NCI-H2107 (cell line): ENCODE measurements at places on chromosomes 6 and 20.

GRCh38 chr20:24916412-24916811, 32.7 kb upstream of the CST7 start:
- DNase-seq: no peak

- peak; percentile 9 for DNase-seq
Observed at GRCh38 chr20:41086402-41087324, 50.7 kb upstream of the PLCG1 start.

GRCh38 chr6:40350747-40351217, 236.4 kb downstream of the LRFN2 start:
- DNase-seq: no peak

DNA sequence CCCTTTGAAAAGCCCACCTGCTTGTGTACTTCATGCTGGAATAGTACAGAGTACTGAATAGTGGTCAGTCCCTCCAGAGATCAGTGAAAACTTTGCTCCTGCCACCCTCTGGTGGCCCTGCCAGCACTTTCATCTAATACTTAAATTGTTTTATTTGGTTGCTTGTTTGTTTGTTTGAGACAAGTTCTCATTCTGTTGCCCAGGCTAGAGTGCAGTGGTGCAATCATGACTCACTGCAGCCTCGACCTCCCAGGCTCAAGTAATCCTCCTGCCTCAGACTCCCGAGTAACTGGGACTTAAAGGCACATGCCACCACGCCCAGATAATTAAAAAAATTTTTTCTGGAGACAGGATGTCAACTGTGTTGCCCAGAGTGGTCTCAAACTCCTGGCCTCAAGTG, 9.1 kb downstream of the FAM83D start:
- DNase-seq: no peak

DNA sequence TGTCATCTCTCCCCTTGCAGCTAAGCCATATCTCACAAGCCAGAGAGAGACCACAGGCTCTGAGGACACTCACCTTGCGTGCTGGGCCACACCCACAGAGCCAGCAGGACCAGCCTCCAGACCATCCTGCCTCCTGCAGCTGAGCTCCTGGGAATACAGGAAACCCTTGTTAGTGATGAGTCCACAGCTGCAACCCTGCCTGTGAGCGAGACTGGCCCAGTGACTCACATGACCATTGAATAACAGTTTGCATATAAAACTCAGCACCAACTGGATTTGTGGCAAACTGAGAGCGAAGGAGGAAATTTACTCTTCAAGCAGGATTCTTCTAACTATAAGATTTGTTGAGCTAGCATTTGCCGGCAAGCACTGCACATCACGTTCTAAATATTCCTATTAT, 3.0 kb downstream of the THBS2 start:
- DNase-seq: no peak

DNA sequence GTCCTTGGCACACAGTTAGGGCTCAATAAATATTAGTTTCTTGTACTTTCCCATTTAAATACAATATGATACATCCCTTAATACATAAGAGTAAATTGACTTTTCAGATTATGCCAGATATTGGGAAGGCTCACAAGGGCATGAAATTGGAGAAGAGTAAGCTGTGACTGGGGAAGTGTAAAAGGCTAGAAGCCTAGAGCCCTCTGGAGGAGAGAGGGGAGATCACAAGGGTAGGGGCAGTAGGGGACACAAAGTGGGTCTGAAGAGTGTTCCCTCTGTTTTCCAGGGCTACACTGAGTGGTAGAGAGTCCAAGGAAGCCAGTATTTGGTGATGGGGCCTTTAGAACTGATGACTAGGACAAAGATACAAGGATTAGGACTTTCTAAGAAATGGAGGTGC, 562.9 kb upstream of the CHD6 start:
- no peak for DNase-seq

DNA sequence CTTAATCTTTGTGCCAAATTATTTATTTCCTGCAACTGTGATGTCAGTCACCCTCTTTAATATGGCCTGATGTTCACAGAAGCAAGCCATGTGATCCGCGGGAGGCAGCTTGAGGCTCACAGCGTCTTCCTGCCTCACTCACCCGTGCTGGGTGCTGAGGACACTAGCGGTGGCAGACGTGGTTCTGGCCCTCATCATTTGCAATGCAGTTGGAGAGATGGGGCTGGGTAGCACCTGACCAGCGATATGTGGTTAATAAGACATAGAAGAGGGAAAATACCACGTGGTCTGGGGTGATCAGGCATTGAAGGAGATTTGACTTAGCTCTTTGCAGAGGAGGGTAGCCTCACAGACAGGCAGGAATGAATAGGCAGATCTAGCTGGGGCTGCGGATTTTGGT, 264.7 kb downstream of the TMEM242 start:
- DNase-seq: no peak

DNA sequence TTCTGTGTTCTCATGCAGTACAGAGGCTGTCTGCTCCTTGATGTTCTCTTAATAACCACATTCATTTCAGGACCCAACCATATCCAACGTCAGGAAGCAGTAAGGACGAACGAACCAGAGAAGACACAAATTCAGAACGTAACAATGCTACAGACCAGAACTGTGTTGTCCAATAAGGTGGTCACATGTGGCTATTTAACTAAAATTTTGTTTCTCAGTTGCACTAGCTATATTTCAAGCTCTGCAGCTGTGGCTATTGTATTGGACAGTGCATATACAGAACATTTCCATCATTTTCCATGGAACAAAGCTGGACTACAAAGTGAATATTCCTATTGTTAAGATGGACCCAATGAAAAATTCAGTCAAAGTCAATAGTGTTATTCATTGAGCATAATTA, 27.0 kb downstream of the MAP7 start:
- no peak for DNase-seq

- no peak for DNase-seq
Observed at GRCh38 chr6:165767228-165767627, 104.2 kb upstream of the PDE10A start.

GRCh38 chr6:163260911-163261310, 153.6 kb upstream of the QKI start:
- DNase-seq: no peak

GRCh38 chr6:35794536-35795452, 2.3 kb downstream of the CLPS start:
- DNase-seq: no peak

DNA sequence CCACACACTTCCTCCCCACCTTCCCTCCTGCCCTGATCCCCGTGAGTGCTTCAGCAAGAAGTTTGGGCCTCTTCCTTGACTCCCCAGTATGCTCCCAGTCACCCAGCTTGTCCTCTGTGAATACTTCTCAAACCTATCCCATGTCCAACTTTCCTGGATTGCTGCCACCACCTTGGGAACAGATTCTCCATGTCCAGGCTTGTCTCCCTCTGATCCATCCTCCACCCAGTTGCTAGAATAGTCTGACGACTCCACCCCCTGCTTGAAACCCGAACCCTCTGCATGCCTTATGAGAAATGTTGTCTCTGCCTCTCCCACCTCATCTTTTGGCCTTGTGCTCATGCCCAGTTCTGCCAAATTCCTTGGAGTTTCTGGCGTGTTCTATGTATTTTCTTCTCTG, 108.0 kb downstream of the PPP1R14C start:
- DNase-seq: no peak

GRCh38 chr6:51843456-51844056, 243.9 kb downstream of the PKHD1 start:
- DNase-seq: no peak

DNA sequence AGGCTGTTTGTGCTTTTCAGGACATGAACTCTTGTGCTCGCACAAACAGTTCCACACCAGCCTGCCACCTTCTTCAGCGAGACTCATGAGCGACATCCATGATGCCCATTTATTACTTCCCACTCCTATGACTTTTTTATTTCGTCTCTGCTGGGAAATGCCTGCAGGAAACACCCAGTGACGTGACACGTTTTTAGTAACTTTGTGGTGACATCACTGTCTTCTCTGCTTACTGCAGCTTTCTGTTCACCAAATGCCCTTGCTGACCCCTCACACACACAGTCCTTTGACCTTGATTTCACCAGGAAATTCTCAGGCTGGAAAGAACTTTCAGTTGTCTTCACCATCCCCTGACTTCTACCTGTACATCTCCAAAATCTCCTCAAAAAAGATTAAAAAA, 8.9 kb downstream of the TRIM40 start:
- no peak for DNase-seq

DNA sequence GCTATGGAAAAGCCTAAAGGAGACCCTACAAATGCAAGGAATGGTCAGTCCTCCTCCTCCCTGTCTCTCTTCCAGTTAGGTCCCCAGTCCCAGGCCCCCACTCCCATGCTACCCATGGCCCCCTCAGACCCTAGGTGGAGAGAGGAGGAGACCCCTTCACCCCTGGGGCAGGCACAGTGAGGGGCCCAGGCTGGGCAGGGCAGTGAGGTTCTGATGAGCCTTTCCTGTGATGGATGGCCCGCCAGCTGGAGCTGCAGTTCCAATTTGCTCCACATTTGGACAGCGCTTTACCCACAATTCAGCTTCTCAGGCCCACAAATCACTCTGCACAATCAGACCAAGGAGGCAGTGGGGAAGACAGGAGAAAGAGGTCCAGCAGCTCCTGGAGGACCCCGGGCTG, 37.3 kb upstream of the MLN start:
- no peak for DNase-seq

DNA sequence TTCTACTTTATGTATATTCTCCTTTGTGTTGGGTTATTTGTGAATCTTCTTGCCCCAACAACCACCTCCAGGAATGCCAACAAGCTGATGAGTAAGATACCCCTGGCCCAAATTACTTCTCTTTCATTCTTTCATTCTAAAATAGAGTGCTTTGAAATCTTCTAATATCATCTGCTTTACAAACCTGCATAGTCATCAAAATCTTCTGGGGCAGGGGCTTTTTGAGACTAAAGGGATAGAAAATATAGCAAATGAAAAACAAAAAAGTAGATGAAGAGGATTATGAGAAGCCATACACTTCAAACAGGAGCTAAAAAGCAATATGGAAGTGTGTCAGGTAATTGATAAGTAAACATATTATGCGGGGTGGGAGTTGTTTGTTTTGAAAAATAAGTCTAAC, 150.7 kb upstream of the SOX4 start:
- DNase-seq: no peak

- no peak for DNase-seq
Observed at GRCh38 chr6:165922309-165922794, 245.3 kb downstream of the TBXT start.

- DNase-seq: no peak
Observed at GRCh38 chr6:138685257-138685656, 88.3 kb upstream of the CCDC28A start.

GRCh38 chr6:55902796-55903195, 27.4 kb upstream of the BMP5 start:
- DNase-seq: no peak

GRCh38 chr20:57656252-57656820, 36.1 kb upstream of the ZBP1 start:
- DNase-seq: no peak

DNA sequence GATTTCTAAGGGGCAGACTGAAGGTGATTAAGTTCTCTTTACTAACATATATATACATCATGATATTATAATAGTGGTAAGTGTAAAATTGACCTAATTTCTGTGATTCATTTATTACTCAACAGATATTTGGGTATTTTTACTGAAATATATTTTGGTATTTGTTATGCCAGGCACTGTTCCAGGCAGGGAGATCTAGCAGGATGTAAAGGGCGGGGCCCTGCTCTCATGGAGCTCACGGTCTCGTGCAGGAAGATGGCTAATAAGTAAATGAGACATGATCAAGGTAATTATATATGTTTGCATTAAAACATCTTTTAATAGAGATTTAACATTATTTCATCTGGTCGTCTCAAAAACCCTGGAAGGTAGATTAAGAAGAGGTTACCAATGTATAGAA, 27.7 kb downstream of the FAM50B start:
- no peak for DNase-seq

DNA sequence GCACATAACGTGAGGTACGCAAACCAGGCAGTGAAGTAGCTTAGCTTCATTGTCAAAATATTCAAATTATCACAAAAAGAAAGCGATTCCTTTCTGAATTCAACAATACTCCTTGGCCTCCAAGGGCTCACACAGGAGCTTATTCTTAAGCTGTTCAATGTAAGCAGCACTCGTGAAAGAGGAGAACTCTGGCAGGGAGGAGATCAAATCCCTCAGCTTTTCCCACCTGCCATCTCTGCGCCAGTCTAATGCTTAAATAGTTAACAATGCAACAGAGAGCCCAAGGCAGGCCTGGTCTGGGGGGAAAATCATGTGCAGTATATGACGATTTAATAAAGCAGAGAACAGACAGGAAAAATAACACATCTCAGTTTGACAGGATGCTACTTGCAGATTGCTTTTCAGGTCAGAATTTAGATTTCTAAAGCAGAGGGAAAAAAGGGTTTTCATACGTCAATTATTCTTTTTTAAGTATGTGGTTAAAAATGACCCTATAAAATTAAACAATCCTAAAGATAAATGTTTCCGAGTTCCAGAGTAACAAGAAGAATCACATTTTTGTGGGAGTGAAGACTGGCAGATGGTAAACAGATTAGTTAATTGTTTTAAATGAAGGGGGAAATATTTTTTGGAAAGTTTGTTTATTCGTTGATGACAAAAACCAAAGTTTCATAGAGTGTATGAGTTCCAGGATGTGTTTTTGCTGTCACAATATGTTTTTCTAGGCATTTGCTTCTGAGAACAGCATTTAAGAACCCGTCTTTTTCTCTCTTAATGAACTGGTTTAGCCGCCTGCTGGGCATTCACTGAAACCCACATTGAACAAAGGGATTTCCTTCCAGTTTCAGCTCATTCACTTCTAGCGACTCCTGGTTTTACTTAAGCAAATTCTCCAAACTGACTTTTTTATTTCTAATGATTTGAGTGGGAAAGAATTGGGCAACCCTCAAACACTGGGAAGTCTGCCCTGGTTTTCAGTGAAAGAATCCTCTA, 45.9 kb downstream of the PLAGL1 start:
- no peak for DNase-seq

DNA sequence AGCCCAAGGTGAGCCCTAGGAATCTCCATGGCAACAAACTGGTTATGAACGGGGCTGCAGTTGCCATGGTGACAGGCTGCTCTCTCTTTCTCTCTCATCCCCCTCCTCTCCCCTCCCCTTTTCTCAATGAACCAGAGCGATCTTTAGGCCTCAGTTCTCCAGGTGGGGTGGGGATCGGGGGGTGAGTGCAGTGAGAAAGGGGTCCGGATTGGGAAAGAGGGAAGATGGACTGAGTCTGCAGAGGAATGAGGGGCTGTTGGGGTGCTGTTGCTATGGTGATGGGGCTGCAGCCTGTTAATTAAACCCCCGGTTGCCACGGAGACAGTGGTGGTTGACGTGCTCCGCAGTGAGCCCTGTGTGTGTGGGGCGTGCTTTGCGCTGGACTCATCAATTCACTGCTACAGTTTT, 3.6 kb upstream of the SLC12A5 start:
- no peak for DNase-seq
